ENCODE measurements at places on chromosomes 1 and 21.

DNA sequence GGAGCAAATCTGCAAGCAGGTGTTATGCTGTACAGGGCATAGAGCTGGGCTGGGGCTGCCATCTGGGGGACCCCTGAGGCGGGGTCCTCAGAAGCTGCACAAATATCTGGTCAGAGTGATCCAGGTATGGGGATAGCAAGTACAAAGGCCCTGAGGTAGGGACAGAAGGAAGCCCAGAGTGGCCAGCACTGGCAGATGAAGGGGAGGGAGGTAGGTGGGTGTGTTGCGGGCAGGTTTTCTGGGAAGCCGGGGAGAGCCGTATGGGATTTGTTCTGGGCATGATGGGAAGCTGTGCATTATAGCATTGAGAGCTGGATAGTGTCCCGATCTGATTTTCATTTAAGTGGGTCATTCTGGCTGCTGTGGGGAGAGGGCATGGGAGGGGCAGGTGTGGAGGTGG lies 102.7 kb downstream of the ARHGEF10L start:
- no peak for DNase-seq

DNA sequence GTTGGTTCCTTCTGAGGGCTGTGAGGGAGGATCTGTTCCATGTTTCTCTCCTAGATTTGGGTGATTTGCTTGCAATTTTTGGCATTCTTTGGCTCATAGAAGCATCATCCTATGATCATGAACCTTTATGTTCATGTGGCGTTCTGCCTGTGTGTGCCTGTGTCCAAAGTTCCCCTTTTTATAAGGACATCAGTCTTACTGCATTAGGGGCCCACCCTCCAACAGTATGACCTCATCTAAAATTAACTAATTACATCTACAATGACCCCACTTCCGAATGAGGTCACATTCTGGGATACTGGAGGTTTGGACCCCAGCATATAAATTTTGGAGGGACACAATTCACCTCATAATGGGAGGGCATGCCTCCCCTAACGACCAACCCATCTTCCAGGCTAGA lies 12.8 kb upstream of the CAMK1G start:
- DNase-seq: no peak

DNA sequence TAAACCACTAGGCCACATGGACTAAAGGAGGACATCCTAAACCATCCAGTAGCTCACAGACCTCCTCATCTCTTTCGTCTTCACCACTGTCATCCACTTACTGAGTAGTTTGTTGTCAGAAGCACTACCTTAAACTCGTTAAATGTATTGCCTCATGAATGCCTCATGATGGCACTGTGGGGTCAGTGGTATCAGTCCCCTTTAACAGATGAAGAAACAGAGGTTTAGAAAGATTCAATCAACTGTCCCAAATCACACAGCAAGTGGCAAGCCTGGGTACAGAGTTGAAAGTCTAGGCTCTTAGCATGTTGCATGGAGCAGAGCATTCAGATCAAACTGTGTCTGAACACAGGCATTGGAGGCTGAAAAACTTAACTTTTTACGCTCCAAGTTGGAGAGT lies 183.6 kb upstream of the KIAA0040 start:
- no peak for DNase-seq

- no peak for DNase-seq
These were observed 33.5 kb upstream of the CLDN14 start for GRCh38 chr21:36513430-36513829.

GRCh38 chr1:21234779-21235178 lies 55.5 kb downstream of the ECE1 start:
- DNase-seq: no peak

GRCh38 chr1:151255381-151255780 lies 847 bp downstream of the PSMD4 start:
- DNase-seq: no peak

GRCh38 chr21:25420831-25421230 lies 186.4 kb downstream of the MRPL39 start:
- DNase-seq: no peak

- DNase-seq: no peak
These were observed 2.6 kb downstream of the CTSS start for GRCh38 chr1:150763018-150763417.

- no peak for DNase-seq
These were observed 7.9 kb downstream of the SPSB1 start for GRCh38 chr1:9300573-9300972.

DNA sequence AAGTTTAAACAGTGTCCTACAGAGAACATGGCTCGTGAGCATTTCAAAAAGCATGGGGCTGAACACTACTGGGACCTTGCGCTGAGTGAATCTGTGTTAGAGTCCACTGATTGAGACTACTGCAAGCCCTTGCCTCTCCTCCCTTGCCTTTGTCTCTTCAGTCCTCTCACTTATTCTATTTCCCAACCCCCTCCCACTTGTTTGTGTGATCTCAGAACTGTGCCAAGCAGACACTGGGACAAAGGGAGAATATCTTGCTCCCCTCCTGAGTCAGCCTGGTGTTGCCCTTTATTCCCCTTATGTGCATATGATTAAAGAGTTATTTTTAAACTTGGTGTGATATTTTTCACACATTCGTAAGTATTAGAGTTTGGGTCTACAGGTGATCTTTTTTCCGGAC lies 11.1 kb upstream of the RPRD2 start:
- no peak for DNase-seq

DNA sequence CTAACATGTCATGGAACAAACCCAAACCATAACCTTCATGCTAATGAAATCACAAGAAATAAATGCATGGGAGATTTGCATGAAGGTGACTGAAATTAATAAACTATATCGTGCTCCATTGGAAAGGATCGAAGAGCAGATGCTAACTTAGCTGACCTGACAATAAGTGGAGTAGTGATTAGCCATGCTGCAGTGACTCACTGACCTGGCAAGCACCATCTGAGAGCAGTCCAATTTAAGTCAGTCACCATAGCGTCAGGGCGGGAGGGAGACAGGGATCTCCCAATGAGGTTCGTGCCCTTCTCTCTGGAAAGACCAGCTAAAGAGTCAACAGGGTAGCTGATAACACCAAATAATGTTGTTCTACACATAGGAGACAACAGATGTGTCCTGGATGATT lies 21.5 kb downstream of the OLIG2 start:
- DNase-seq: no peak

DNA sequence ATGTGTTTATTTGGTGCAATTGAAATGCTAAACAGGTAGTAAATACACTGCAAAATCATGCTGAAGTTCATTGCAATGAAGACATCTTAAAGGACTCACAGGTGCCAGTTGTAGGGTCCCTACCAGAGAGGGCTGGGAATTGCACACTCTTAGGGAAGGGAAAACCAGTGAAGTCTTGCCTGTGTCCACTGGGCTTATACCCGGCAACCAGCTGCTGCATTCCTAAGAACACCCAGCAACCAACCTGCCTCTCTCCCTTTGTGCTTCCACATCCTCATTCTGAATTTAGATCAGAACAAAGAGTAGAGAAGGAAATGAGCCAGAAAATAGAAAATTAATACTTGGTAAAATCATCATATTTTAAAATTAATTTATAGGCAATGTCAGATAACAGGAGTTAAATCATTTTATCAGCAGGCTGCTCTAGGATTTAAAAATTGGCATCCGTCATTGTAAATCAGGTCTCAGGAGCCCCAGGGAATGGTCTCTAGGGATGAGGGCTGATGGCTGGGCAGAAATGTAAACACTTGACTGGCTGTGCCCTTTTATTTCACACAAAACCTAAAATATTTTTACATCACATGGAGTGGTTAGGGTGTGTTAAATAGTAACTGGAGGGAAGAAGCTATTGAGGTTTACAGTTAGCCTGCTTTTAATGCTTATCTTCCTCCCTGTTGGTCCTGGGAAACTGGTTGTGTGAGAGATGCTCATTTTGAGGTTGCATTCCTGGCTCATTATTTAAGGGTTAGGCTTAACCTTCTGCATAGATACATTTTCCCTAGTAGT lies 31.3 kb downstream of the PTGFRN start:
- no peak for DNase-seq

DNA sequence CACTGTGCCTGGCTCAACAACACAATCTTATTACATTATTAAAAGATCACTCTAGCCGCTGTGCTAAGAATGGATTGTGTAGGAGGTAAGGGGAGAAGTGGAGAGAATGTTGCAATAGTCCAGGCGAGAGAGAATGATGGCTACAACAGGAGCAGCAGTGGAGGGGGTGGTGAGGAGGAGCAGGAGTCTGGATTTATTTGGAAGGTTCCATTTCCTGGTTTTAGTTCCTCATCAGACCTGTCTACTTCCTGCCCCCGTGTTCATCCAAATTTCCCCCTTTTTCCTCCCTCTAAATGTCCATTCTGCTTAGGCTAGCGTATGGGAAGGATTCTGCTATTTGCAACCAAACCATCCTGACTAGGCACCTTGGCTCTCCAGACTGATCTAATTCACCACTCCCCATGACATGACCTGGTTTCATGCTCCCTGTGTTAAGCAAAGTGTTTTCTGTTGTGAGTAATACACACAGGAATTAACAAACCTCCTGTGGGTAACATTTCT lies 35.1 kb upstream of the EYA3 start:
- DNase-seq: no peak

GRCh38 chr1:190679044-190679443 lies 201.4 kb upstream of the BRINP3 start:
- no peak for DNase-seq

DNA sequence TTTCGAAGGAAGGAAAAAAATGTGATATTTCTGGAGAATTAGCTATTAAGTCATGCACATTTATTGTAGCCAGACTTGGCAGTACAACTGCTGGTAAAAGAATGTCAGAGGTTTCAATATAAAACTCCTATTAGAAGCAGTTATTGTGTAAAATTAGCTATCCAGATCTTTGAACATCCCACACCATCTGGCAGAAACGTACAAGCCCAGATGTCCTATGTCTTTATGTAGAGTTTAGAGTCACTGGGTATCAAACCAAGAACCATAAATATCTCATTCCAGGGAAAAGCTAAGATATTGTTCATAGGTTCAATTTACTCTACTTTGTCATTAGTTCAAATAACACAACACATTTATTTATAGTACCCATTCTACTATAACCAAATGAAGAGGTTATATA lies 31.4 kb downstream of the OLFM3 start:
- no peak for DNase-seq

DNA sequence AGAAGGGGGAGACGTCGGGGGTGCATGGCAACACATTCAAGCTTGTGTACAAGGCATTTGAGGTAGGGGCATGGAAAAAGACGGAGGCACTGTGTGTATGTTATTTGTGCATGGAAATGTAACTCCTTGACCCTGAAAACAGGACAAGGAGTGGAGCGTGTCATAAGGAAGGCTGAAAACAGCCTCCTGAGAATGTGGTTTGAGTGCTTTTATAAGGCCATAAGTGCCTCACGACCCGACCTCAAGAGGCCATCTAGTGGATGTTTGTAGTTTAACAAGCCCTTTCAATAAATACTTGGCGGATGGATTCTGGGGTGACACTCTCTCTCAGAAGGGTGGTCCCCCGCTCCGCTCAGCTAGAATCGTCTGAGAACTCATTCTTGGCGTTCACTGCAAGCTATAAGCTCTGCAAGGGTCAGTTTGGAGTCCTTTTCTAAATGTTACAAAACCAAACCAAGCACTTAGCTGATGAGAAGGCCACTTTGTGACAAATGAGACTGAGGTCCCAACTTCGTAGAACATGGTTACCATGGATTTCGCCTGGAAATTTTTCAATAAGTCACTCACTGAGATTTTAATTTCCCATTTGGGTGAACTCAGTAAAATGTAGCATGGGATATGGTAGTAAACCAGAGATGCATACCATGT lies 38.8 kb upstream of the CLCA4 start:
- no peak for DNase-seq

DNA sequence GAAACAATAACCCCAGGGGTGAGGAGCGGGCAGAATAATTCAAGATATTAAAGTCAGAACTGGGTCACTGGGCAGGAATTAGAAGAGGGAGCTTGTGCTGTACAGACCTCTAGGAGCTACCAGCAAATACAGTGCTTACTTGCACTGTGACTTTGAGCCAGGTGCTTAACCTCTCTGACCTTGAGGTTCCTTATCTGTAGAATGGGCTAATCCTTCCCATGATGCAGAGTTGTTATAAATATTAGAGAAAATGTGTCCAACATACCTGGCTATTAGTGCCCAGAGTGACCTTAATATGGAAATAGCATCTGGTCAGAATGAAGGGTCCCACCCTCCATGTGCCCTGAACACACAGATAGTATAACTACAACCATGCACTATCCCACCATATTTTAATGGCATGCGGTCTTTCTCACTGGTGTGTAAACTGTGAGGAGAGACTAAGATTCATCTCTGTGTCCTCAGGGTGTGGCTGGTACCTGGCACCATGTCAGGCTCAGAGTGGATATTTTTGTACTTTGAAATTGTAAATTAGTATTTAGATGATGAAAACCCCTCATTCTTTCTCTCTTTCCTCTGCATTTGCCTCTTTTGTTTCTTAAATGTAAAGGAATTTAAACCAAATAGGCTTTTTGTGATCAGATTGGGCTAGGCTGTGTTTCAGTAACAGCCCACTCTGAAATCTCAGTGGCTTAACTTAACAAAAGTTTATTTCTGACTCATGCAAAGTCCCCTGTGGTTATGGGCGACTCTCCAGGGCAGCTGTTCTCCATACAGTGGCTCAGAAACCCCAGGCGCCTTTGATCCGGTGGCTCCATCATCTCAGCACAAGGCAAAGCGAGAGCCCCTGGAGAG lies 60.0 kb upstream of the ROR1 start:
- DNase-seq: no peak

DNA sequence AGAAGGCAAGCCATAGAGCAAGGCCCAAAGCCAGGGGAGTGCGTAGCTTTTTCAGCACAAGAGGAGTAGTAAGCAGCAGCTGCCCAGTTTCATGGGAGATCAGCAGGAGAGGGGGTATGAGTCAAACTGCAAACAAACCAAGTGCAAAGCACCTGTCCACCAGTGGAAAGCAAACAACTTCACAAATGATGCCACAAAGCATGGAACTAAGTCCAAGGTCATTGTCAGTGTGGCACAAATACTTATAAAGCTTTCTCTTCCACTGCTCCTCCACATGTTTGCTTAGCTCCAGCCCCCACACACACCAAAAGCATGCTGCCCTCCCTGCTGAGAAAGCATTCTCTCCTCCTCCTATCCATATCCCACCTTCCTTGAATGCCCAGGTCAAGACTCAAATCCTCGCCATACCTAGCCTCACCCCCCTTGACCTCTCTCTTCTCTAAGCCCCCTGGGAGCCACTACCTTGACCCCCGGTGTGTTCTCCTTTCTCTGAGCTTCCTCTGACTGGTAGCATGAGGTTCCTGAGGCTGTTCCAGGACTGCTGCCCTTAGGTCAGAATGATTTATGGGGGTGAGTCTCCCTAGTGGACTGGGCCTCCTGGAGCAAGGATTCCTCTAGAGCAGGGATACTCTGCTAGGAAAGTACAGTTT lies 70.4 kb downstream of the DMAP1 start:
- DNase-seq: no peak

DNA sequence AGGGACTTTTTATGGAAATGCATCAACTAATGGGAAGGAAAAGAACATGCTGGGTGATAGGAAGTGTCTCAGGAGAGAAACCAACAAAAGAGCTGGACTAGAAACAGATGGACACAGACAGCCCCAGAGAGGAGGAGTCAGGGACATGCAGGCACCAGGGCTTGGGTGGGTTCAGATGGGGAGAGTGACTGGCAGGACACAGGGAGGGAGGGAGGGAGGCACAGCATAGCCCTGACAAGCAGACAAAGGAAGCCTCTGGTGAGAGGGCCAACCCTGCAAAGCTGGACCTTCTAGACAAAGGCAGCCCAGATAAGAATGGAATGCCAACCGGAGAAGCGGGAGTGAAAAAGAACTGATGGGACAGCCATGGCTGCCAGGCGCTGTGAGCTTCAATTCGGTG lies 568.8 kb downstream of the AJAP1 start:
- no peak for DNase-seq

- no peak for DNase-seq
These were observed 18.4 kb upstream of the SIPA1L2 start for GRCh38 chr1:232648316-232648715.
